ENCODE measurements at places on chromosomes 1 and 21. TPM values are rescaled to one million over a fixed set of nuclear protein-coding genes. Genes with fewer than 3 reads are reported as not detected.
A peak's percentile ranks its signal among the peaks of the same experiment; 100 is the strongest.

The RBP7 gene
- polyA plus RNA-seq, result 7.5 TPM

The NPHS2 gene
- not detected for polyA plus RNA-seq

The C1orf35 gene
- polyA plus RNA-seq, result 6.0 TPM

The ST6GALNAC5 gene
- polyA plus RNA-seq, result not detected

The LRRN2 gene
- polyA plus RNA-seq, result 0.14 TPM

The ARMH1 gene
- 2.2 TPM for polyA plus RNA-seq

The HES2 gene
- polyA plus RNA-seq, result not detected

The WDR64 gene
- 0.26 TPM for polyA plus RNA-seq

DNA sequence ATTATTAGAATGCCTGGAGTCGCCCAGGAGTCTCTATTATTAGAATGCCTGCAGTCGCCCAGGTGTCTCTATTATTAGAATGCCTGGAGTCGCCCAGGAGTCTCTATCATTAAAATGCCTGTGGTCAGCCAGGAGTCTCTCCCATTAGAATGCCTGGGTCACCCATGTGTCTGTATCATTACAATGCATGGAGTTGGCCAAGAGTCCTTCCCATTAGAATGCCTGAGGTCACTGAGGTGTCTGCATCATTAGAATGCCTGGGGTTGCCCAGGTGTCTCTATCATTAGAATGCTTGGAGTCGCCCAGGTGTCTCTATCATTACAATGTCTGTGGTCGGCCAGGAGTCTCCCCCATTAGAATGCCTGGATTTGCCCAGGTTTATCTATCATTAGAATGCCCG lies 66.9 kb downstream of the RNF187 start:
- no peak for DNase-seq

DNA sequence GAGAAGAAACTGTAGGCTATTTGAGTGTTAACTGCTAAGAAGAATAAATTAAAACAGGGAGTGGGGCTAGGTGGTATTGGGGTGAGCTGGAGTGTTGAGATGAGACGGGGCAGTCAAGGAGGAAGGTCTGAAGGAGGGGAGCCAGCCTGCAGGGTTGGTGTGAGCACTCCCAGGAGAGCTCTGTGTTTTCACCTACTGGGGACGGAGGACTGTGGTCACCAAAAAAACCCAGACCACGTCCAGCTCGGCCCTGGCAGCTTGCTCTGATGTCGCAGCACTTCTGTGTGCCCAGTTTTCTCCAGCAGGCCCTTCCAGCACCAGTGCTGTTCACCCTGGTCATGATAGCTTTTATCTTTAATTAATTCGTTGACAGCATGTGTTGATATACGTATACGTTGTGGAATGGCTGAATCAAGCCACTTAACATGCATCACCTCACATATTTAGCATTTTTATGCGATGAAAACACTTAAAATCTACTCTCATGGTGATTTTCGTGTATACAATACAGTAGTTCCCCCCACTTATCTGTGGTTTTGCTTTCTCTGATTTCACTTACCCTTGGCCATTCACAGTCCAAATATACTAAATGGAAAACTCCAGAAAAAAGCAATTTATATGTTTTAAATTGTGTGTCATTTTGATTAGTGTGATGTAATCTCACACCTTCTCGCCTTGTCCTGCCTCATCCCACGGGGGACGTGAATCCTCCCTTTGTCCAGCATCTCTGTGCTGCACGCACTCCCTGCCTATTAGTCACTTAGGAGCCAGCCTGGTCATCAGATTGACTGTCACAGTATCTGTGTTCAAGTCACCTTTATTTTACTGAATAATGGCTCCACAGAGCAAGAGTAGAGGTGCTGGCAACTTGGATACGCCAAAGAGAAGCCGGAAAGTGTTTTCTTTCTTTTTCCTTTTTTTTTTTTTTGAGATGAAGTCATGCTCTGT lies 12.3 kb downstream of the FAM3B start:
- no peak for DNase-seq

DNA sequence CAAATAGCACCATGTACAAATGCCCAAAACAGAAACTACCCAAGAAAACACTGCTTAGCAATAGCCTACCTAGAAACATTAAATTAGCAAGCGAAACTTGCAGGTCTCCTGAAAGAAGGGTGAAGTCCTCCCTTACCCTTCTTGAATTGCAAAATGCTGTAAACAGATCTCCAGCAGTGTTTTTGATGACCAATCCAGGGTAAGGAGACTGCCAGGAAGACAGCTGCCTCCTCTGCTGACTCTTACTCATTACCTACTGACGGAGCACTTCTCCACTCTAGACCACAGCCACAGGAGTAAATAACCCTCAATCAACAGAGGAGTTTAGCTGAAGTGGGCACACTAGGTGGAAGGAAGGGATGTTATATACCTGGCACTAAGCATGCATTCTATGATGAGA lies 32.2 kb upstream of the GADD45A start:
- no peak for DNase-seq

GRCh38 chr1:151324390-151324930 lies 2.8 kb downstream of the PI4KB start:
- DNase-seq, result no peak

- no peak for DNase-seq
Measured at GRCh38 chr1:188247255-188247654, 1418.5 kb downstream of the PLA2G4A start.

DNA sequence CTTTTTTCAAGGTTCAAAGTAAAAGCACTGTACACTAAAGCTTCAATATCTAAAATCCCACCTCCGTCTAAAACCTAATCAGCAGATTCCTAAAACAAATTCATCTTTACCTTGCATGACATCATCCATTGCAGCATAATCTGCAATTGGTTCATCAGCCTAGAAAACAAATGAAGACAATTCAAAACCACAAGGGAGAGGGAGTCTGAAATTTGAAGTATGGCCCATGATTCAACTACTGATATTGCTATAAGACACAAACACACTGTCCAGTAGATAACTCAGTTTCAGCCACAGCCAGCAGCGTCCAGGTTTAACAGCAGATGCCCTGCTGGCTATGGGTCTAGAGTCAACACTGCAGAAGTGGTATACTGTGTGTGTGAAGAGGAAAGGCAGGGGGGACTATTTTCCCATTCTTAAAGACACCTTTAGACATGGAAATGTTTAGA lies 17.9 kb upstream of the RAP1GAP start:
- no peak for DNase-seq

- DNase-seq, result no peak
Measured at GRCh38 chr1:38708701-38709258, 150.8 kb downstream of the RRAGC start.

DNA sequence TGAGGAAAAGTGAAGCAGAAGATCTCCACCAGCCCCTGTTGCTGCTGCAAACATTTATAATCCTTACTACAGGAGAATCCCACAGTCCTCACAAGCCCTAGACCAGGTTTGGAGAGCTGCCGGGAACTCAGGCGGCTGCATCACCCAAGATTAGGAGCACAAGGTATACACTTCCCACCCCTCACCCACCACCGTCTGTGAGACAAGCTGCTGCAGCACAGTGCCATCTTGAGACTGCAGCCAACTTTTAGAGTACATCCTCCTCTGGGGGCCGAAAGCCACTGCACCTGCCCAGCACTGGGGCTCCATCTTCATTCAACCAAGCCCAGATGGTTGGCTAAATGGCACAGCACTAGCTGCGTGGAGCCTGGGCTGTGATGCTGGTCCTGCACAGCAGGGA lies 13.8 kb downstream of the OLFML3 start:
- no peak for DNase-seq

DNA sequence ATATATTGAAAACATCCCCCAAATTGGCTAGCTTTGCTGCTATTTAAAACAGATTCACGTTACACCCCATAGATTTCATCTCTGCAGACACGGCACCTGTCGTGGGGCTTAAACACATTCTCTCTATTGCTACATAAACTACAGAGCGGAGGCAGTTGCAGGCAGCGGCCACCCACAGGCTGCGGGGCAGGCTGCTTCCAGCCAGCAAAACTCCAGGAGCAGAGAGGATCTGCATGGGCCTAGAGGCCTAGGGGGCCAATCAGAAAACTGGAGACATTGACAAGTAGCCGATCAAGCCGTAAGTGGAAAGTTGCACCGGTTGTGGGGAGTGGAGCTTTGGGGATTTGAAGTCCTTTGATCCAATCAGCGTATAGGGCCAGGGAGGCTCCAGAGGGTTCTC lies 129.0 kb upstream of the KLHDC7A start:
- no peak for DNase-seq

DNA sequence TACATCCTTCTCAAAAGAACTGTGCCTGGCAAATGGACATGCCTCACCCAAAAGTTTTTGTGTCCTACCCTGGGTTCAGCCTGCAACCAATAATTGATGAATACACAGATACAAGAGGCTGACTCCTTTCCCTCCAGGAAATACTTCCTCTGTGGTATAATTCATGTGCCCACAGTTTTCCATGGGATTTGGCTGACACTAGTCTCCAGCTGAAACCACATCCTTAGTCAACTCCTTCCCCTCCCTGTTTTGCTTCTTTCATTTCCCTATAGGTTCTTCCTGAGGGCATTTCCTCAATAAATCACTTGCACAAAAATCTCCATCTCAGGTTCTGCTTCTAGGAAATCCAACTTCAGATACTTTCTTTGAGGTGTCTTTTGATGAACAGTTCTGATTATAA lies 436.6 kb upstream of the C1orf87 start:
- DNase-seq, result no peak

- no peak for DNase-seq
Measured at GRCh38 chr1:32948905-32949304, 15.7 kb downstream of the RNF19B start.

GRCh38 chr1:1618396-1619068 lies 3.2 kb downstream of the MIB2 start:
- no peak for DNase-seq

GRCh38 chr21:33412832-33413519 lies 9.8 kb downstream of the IFNGR2 start:
- peak; percentile 42 for DNase-seq

Data from liver (tissue), 10 donors.